ENCODE measurements at places on chromosomes 5 and 9.

- DNase-seq, result peak; percentile 47
Observed at GRCh38 chr9:133443982-133444381, 15.8 kb upstream of the CACFD1 start.

- DNase-seq, result no peak
Observed at GRCh38 chr5:163532171-163533084, 27.0 kb downstream of the MAT2B start.

GRCh38 chr5:177963966-177964365 lies 32.1 kb downstream of the PROP1 start:
- DNase-seq, result no peak

DNA sequence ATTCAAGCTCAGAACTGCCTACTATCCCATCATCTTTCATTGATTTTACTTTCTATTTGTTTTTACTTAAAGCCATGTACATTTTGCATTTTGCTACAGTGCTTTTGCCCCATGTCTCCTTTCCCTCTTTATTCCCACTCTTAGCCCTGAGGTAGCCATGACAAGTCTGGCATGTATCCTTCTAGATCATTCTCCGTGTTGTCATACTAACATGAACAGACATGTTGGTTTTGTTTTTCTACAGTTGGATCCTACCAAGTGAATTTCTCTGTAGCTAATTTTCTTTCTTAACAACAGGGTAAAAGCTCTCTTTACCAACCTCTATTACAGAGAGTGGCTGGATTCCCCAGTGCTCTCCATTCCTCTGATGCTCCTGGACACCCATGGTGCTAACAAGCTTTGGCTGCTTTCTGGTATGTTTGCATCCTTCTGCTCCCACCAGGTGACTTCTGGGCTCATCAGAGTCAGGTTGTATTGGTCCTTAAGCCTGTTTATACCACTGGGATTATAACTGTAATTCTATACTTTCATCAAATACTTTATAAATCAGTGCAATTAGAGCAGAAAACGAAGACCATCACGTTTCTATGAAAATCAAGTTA lies 38.8 kb upstream of the BOD1 start:
- DNase-seq, result no peak

DNA sequence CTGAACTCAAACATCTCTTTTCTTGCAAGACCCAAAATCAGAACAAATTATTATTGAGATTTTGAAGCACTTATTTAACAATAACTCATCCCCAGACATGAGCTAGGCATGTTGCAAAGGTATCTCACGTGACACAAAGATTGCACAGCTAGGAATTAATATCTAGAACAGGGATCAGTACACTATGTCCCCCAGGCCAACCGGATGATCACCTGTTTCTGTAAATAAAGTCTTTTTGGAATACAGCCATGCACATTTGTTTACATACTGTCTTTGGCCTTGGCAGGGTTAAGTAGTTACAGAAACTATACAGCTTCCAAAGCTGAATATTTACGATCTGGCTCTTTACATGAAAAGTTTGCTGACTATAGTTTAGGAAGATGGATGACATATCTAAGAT lies 287.7 kb downstream of the ACTL7B start:
- DNase-seq, result no peak

- DNase-seq, result no peak
Observed at GRCh38 chr5:87129046-87129445, 138.6 kb upstream of the RASA1 start.

GRCh38 chr9:72907421-72907820 lies 45.4 kb downstream of the ALDH1A1 start:
- no peak for DNase-seq

- no peak for DNase-seq
Observed at GRCh38 chr9:16651446-16651964, 219.0 kb downstream of the BNC2 start.

GRCh38 chr9:36843964-36844363 lies 190.1 kb downstream of the PAX5 start:
- DNase-seq, result no peak

DNA sequence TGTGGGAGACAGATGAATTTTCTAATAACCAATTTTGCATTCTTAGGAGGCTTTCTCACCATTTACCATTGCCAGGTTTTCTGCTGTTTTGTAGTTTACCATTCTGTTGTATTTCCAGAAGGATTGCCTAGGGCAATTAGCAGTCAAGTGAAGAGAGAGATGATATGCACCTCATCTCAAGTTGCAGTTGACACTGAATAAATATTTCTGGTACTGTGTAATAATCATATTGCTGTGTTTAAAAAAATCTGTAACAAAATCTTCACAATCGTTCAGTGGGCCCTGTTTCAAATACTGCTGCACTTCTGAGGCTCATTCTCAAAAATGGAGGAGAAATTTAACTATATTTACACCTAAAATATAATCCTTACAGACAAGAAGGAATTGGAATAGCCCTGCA lies 706.1 kb upstream of the PTPRD start:
- no peak for DNase-seq

DNA sequence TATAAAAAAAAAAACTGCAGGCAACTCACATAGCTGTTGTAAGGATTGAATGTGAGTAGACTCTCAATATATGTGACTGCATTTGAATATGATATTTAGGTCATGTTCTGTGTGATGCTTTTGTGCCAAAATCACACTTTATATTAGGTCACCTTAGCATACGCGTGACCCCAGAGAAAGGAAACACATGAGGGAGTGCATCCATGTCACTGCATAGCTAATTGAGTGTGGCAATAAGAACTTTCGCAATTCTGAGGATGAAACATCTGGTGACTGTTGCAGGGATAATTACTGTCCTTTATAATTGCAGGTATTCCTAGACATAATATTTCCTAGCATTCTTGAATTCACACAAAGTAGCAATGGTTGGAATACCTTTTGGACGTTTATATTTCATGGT lies 459.5 kb upstream of the KLF4 start:
- no peak for DNase-seq

- no peak for DNase-seq
Observed at GRCh38 chr5:96331210-96331609, 101.8 kb downstream of the PCSK1 start.

GRCh38 chr5:125595845-125596244 lies 827.4 kb upstream of the GRAMD2B start:
- DNase-seq, result no peak

GRCh38 chr5:174708476-174709207 lies 15.7 kb upstream of the MSX2 start:
- no peak for DNase-seq

- peak; percentile 78 for DNase-seq
Observed at GRCh38 chr5:149852641-149853330, 91.8 kb downstream of the PDE6A start.

DNA sequence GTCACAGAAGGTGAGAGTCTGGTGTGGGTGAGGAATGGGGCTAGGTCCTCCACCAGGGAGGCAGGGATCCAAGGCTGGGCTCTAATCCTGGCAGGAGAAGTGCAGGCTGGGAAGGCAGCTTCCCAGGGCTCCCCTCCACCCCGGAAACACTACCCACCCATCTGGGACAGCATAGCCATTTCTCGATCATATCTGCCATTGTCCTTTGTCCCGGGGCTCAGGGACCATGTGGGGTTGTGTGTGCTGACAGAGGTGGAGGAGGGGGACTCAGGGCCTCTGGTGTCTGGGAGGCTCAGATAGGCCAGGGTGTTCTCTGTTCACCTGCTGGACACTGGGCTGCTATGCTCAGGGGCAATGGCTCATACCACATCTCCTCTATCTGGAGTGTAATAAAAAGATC lies 32.2 kb upstream of the STRBP start:
- DNase-seq, result no peak

DNA sequence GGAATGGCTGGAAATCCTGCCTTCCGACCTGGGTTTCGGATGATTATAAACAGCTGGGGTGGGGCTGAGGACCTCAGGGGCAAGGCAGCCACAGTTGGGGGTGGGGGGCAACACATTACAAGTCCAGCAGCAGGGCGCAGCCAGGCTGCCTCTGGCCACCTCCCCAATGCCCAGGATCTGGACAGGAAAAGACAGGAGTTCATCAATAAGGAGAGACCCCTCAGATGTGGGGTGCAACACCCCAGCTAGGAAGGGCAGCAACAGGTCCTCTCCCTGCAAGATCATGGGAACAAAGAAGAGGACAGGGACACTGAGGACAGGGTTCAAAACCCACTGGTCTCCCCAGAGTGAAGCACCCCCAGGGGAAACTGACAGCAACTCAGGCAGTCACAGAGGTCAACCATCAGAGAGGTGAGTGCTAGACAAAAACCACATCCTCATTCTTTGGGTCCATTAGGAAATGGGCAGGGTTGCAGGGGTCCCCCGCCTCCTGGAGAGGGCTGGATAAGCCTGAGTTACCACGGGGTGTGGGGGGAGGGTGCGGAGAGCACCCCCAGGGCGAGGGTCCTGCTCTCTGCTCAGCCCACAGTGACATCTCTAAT lies 33.5 kb downstream of the SEMA4D start:
- DNase-seq, result no peak

DNA sequence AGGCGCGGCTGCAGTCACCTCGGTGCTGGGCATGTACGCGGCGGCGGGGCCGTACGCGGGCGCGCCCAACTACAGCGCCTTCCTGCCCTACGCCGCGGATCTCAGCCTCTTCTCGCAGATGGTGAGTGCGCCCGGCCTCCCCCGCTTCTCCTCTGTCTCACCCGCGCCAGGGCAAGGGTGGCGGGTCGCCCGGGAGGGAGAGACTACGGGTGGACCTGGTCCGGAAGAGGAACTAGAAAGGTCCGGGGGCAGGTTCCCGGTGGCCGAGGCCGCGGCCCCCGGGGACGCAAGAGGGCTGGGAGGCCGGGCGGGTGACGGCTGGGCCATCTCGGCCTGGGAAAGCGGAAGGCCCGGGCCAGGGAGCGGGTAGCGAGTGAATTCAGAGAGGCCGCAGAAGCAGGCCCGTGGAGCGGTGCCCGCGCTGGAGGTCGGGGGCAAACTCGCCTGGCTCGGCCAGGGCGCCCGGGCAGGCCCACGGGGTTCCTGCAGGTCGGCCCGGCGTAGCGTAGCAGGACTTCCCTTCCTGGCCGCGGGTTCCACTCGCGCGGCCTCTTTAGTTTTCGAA lies 711 bp downstream of the IRX1 start:
- DNase-seq, result no peak

GRCh38 chr5:119357270-119357669 lies 1.5 kb downstream of the TNFAIP8 start:
- no peak for DNase-seq

GRCh38 chr9:33117306-33117705 lies 40.8 kb upstream of the SMU1 start:
- peak; percentile 60 for DNase-seq

- DNase-seq, result no peak
Observed at GRCh38 chr9:96514800-96515158, 64.8 kb downstream of the HABP4 start.

DNA sequence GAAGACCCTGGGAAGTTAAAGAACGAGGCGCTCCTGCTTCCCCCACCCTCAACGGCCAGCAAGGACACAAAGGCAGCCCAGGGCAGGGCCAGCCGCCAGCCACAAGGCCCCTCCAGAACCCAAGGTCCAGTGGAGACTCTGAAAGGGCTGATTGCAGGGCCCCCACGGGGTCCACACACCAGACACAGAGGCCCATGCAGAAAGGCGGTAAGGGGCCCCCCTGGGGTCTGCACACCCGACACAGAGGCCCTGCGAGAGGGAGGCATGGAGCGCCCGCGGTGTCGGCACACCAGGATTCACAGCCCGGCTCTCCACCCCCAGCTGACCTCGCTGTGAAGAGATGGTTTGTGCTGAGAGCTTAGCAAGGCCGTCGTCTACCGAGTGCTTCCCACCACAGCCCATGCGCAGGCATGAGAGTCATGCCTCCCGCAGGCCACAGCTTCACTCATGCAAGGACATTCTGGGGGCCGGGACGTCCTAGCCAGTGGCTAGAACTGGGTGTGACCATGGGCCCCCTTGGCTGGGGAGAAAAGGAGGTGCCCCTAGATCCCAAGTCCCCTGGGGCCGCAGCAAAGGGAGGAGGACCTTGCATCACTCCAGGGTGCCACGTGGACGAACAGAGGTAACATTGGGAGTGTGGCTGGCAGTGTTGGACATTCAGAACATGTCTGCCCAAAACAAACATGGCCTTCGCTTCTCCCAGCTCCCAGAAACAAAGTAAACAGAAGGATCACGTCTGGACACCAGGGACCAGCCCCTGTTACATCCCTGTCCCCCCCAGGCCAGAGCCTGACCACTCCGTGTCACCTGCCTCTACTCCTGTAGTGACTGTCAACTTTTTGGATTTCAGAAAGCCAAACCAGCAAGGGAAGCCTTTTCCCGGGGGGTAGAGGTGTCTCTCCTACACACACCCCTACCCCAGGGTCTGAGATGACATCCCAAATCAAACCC lies 9.8 kb downstream of the BRD3 start:
- DNase-seq, result no peak

GRCh38 chr5:106699198-106699597 lies 971.5 kb downstream of the EFNA5 start:
- no peak for DNase-seq

DNA sequence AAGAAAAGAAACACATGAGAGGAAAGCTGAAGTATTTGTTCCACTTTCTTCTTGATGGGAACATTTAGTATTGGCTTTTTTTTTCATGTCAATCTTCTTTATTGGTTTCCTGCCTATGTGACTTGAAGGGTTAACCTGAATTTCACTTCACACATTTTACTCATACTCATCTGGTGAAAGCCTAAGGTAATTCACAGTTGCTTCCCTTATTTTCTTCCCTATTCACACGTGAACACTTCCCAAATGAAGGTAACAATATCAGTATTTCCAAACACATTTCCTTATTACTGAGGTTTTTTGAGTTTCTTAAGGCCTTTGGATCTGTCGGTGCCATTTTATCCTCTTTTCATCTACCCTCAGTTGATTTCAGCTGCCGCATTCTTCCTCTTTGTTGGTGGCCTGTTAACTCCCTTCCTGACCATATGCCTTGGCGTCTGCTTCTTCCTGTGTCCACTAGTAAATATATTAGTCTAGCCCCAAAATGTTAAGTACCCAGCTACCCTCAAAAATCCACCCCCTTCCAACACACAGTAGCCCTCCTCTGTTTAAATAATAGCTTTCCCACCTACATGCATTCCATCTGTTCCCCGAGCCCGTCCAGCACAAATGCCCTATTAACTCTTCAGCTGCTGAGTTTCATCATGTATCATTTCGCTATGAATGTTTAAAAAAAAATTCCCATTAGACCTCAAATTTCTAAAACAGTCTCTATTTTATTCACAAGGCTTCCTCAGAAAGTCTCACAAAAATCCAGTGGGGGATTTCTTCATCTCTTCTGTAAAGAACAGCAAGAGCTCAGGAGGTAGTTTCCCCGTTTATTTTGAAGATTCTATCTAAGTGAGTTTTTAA lies 97.3 kb downstream of the USP20 start:
- DNase-seq, result peak; percentile 17

GRCh38 chr9:95880021-95880690 lies 4.7 kb downstream of the ERCC6L2 start:
- DNase-seq, result peak; percentile 56

- no peak for DNase-seq
Observed at GRCh38 chr5:34688015-34688810, 32.1 kb downstream of the RAI14 start.

GRCh38 chr5:80825786-80826460 lies 134.2 kb upstream of the RASGRF2 start:
- no peak for DNase-seq

Data from hepatic stellate cell (primary cell).